ENCODE measurements at places on chromosomes 1 and 21.

GRCh38 chr1:78011050-78011449, 6.3 kb downstream of the DNAJB4 start:
- no peak for DNase-seq

DNA sequence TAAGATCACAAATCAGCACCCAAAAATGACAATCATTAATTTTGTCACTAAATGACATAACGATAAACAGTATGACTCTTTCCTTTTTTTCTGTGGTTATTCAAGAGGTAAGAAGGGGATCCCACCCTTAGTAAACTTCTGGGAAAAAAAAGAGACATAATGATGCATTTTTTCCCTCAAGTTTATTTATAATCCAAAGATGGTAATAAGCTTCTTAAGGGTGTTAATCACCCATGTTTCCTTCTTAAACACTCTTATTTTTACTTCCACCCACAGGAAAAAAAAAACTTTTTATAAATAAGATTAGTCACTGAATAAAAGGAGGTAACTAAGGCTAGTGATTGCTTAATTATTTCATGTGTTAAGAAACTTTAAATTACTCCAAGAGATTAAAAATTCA, 24.7 kb downstream of the RGS1 start:
- DNase-seq: no peak

- DNase-seq: no peak
Observed at GRCh38 chr21:34999397-34999941, 49.6 kb downstream of the RUNX1 start.

DNA sequence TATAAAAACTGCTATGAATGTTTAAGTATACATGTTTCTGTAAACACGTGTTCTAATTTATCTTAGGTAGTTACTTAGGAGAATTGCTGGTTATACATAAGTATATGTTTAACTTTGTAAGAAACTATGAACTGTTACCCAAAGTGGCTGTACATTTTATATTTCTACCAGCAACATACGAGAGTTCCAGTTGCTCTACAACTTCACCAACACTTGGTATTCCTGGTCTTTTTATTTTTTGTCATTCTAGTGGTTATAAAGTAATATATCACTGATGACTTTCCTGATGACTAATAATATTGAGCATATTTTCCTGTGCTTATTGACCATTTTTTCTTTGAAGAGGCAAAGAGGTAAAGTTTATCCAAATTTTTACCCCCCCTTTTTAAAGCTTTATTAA, 76.0 kb downstream of the KIAA0319L start:
- DNase-seq: no peak

- DNase-seq: no peak
Observed at GRCh38 chr1:212587016-212587887, 21.3 kb upstream of the ATF3 start.

- DNase-seq: no peak
Observed at GRCh38 chr1:45929257-45929687, 125.9 kb downstream of the MAST2 start.
